ENCODE measurements at places on chromosomes 11 and 22.

- DNase-seq = peak; percentile 100
These were observed at the start of gene MRTFA for GRCh38 chr22:40636380-40637182. Gene MRTFA (minus strand): TSS chr22:40636719.

- DNase-seq = peak; percentile 84
These were observed 61.9 kb downstream of the NRXN2 start for GRCh38 chr11:64661146-64661545.

- no peak for DNase-seq
These were observed 35.8 kb downstream of the TMPRSS5 start for GRCh38 chr11:113670149-113670830.

GRCh38 chr22:25668437-25668836 is 73.6 kb upstream of the MYO18B start:
- peak; percentile 91 for DNase-seq

GRCh38 chr11:111631666-111632039 is 29.4 kb downstream of the SIK2 start:
- DNase-seq = peak; percentile 91

GRCh38 chr11:1072116-1072820 is 2.4 kb upstream of the MUC2 start:
- DNase-seq = peak; percentile 19

GRCh38 chr11:37704791-37705190 is 1106.8 kb upstream of the RAG2 start:
- DNase-seq = peak; percentile 10

GRCh38 chr11:61147791-61148620 is 13.2 kb downstream of the VPS37C start:
- no peak for DNase-seq

GRCh38 chr11:66912911-66913310 is 45.3 kb downstream of the PC start:
- DNase-seq = no peak

- DNase-seq = no peak
These were observed 219.5 kb downstream of the DCDC1 start for GRCh38 chr11:31150011-31150410.

DNA sequence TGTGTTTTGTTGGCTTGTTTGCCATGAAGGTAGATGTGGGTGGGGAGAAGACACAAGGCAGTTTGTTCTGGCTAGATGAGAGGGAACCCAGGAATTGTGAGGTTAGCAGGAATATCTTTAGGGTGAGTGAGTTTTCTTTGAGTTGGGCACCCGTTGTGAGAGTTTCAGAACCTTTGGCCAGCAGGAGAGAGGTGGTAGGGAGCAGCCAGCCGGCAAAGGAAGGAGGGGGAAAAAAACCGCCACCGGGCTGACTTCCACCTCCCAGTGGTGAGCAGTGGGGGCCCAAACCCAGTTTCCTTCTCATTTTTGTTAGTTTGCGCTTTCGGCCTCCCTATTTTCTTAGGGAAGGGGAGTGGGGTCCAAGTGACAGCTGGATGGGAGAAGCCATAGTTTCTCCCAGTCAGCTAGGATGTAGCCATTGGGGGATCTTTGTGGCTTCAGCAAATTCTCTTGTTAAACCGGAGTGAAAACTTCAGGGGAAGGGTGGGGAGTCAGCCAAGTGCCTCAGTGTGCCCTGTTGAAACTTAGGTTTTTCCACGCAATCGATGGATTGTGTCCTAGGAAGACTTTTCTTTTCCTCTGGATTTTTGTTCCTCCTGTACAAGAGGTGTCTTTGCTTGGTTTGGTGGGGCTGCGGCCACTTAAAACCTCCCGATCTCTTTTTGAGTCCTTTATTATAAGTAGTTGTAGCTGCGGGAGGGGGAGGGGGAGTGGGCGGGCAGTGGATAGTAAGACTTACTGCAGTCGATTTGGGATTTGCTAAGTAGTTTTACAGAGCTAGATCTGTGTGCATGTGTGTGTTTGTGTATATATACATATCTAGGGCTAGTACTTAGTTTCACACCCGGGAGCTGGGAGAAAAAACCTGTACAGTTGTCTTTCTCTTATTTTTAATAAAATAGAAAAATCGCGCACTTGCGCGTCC is 1.1 kb upstream of the GCAT start:
- peak; percentile 35 for DNase-seq

- no peak for DNase-seq
These were observed 124.9 kb downstream of the GALNT18 start for GRCh38 chr11:11496879-11497278.

DNA sequence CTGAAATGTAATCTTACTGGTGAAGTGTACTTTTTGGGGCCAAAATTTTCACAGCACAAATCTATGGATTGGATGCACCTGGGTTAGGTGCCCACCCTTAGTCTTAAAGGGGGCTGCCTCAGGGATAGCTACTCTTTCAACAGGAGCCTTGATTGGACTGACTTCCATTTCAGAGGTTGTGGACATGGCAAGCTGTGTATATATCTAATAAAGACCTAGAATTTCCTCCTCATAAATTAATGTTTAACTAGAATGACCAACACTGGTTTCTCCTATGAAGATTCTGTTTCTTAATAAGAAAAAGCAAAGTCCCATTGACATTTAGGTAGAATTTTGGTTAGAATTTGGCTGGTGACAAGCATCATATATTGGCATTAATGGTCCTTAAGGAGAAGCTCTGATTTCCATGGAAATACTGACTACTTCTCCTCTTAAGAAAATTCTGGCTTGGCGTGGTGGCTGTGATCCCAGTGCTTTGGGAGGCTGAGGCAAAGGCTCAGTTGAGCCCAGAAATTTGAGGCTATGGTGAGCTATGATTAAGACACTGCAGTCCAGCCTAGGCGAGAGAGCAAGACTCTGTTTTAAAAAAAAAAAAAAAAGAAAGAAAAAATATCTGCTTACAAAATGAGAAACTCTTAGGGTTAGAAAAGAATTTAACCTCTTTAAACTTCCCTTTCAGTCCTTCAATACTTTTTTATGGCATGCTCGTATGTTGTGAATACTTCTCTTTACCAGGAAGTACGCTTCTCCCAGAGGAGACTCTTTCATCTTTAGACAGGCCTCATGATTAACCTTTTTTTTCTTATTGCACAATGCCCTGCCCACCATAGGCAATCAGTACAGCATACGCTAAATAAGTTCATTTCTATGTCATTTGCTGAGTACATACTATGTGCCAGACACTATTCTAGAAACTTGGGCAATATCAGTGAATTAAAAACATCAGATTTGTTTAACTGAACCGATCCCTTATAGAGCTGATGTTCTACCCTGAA is 77.2 kb downstream of the PRR5L start:
- peak; percentile 36 for DNase-seq

DNA sequence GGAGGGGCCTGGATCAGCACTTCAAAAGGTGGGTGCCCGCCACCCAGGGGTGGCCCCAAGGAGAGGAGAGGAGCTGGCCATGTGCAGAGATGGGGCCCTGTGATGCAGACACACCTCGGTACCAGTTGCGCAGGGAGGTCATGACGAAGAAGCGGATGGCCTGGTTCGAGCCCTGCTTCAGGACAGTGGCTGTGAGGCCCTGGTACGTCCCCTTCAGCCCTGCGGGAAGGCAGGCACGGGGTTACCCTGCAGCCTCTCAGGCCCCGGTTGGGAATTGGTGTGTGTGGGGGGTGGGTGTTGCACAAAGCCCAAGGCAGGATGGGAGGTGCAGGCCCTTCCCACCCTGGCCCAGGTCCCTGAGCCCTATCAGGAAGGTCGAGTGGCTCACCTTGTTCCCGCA is 1.8 kb downstream of the SLC25A1 start:
- no peak for DNase-seq

GRCh38 chr22:25169278-25170031 is 30.2 kb upstream of the CRYBB3 start:
- no peak for DNase-seq

DNA sequence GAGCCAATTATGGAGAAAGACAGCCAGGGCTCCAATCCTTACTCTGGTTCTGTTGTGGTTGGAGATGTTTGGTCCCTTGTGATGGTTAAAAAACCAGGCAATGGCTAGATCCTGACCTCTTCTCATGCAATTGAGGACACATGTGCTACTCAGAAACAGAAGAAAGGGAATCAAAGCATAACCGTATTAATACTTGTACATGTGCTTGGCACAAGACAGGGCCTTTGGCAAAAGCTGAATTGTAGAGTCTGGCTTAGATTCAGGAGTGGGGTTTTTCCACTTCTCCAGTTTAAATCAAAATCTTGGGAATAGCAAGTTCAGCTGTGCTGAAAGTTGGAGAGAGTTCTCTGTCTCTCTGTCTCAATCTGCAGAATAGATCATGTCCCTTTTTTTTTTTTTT is 80.1 kb upstream of the E2F8 start:
- peak; percentile 62 for DNase-seq

DNA sequence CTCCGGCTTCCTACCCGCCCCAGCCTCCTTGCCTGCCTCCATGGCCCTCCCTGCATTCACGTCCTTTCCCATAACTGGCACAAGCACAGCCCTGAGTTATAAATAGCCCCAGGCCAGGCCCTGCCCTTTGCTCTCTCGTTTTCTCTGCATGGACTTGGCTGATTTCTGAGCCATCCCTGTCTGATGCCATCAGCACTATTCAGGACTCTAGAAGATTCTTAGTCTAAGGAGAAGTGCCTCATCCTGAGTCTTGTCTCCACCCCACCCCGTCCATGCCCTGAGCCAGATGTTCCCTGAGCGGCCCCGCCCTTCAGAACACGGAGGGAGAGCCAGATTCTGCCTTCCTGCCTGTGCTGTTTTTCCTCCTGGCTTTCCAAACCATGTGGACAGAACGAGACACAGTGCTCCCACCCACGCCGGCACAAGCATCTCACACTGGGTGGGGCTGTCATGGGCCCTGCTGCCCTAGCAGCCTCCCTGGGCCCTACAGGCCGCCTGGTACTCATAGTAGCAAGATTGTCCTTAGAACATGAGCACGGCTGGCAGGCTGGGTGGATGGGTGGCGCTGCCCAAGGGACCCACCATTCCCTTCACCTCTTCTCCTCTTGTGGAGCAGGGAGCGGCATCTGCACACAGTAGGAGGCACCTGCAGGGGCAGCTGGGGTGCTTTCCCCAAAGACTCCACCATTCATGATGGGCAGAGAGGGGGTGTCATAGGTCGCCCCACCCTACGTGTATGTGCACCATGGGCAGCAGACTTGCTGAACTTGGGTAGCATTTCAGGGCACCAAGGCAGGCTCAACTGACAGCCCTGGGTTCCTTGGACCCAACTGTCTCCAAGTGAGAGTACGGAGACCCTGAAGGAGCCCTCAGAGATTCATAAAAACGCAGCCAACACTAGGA is 76.9 kb downstream of the BCR start:
- peak; percentile 79 for DNase-seq

GRCh38 chr11:1948389-1948788 is 1.3 kb downstream of the MRPL23 start:
- no peak for DNase-seq

GRCh38 chr11:46977038-46977813 is 40.7 kb downstream of the CSTPP1 start:
- DNase-seq = no peak

- DNase-seq = no peak
These were observed 200.4 kb downstream of the KIF18A start for GRCh38 chr11:27907530-27907929.

DNA sequence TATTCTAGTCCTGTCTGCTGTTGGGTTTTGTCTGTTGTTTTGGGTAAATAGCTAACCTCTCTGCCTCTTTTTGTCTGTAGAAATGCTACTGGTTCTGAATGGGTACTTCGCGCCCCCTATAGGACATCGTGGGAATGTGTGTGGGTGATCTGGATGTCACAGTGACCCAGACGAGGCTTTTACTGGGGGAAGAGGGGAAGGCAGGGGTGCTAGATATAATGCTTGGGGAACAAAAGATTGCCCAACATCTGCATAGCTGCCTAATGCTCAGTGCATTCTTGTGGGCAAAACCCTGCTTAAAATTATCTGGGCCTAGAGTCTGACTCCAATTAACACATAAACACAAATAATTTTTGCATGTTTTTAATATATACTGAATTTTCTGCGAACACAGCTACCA is 57.7 kb downstream of the BMAL1 start:
- DNase-seq = peak; percentile 82

- no peak for DNase-seq
These were observed 19.7 kb downstream of the MYO7A start for GRCh38 chr11:77147668-77148321.

GRCh38 chr11:67422891-67423290 is 5.4 kb upstream of the RPS6KB2 start:
- no peak for DNase-seq

- no peak for DNase-seq
These were observed 796 bp upstream of the YIF1A start for GRCh38 chr11:66289548-66290329.

GRCh38 chr11:122808478-122808869 is 29.8 kb upstream of the CRTAM start:
- peak; percentile 38 for DNase-seq

DNA sequence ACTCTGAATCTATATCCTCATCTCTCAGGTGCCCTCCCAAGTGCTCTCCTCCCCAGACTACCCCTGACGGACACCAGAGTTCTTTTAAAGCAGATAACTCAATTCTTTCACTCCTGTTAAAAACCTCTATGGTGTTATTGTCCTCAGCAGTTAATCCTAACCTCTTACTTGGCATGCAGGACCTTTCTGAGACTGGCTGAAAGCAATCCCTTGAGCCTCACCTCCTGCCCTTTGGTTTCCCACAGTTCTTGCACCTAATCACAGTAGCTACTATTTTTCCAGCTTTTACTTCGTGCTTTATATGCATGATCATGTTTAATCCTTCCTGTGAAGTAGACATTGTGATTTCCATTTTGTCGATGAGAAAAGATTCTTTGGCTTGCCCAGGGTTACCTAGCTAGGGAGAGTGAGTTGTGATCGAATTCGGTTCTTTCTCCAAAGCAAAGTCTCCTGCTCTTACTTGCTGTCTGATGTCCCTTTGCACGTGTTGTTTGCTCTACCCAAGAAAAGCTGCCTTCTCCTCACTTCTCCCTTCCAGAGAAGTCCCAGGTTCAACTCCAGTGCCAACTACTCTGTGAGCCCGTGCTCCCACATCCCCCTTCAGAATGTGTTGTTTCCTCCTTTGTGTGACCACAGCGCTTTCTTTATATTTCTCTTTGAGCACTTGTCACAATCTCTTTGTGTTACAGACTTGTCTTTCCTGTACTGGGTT is 2.1 kb downstream of the UBE2L3 start:
- no peak for DNase-seq

- DNase-seq = peak; percentile 78
These were observed 324.4 kb downstream of the NTM start for GRCh38 chr11:131694526-131695424.

DNA sequence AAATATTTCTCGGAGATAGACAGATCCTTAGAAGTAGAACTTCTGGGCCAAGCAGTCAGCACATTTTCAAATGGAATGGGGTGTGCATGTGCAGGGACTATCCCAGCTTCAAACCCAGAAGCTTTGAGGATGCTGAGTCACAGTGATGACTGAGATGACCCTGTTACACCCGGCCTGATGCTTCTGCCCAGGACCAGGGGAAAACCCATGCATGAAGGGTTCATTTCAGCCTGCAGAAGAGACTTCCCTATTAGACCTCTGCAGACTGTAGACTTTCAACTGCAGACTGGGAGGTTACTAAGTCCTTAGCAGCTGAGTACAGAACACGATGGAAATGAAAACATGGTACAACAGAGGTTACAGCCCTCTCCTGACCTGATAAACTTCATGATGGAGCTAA is 3.6 kb upstream of the OR2AT4 start:
- peak; percentile 51 for DNase-seq

GRCh38 chr11:102317768-102318103 is 452 bp downstream of the BIRC3 start:
- peak; percentile 17 for DNase-seq

- DNase-seq = no peak
These were observed 59.4 kb downstream of the MICAL2 start for GRCh38 chr11:12169822-12170221.

All from fibroblast of the aortic adventitia (primary cell).